ENCODE measurements at places on chromosomes 6 and 20.

DNA sequence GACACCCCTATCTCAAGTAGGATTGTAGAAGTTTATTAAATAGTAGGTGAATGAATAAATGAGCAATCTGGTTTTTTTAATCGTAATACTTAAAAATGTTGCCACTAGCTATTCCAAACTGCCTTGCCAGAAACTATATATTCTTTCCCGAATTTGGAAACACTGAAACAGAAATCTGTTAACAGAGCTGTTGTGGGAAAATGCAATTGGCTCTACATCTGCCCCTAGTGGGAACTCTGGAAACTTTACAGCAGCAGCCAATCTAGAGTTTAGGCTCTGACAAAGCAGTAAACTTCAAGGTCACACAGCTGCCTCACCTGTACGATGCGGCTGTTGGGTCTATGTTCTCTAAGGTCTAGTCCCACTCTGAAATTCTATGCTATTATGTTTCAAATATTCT lies 41.7 kb downstream of the SYNE1 start:
- peak; percentile 25 for DNase-seq

- no peak for DNase-seq
These were observed 1.8 kb upstream of the LRRC73 start for GRCh38 chr6:43511824-43512415.

GRCh38 chr20:60507087-60507694 lies 549.0 kb downstream of the CDH26 start:
- no peak for DNase-seq

DNA sequence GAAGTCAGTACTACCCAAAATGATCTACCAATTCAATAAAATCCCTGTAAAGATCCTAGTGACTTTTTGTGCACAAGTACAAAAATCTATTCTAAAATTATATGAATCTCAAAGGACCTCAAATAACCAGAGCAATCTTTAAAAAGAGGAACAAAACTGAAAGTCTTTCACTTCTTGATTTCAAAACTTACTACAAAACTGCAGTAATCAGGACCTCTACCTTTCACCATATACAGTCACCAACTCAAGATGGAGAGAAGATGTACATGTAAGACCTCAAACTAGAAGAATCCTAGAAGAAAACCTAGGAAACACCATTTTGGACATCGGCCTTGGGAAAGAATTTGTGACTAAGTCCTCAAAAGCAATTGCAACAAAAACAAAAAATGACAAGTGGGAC lies 109.5 kb upstream of the CD93 start:
- peak; percentile 25 for DNase-seq

DNA sequence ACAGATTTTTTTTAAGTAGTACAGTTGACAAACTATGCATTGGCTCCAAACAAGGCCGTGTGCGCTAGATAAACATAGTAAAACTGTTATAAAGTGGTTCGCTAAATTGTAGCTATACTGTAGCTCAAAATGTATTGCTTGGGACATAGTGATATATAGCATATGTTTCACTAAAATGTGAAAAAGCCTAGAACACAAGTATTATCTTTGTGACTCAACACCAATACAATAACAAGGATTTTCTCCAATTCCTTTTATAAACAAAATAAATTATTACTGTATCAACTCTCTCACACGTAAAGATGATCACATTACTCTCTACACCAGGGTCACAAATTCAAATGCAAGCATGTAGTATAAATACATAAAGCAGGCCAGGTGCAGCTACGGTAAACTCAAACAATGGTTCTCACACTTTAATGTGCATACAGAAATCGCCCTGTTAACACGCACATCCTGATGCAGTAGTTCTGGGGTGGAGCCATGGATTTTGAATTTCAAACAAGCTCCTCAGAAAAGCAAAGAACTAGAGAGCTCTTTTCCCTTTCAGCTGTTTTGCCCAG lies 214.6 kb downstream of the GMDS start:
- DNase-seq = no peak

- DNase-seq = no peak
These were observed 1.5 kb downstream of the PRRC2A start for GRCh38 chr6:31621991-31622390.

Data from hematopoietic multipotent progenitor cell treated with erythropoietin and hydrocortisone succinate and interleukin-3 and kit ligand, for 4 days (in vitro differentiated cells).